ENCODE measurements at places on chromosomes 4 and X.

DNA sequence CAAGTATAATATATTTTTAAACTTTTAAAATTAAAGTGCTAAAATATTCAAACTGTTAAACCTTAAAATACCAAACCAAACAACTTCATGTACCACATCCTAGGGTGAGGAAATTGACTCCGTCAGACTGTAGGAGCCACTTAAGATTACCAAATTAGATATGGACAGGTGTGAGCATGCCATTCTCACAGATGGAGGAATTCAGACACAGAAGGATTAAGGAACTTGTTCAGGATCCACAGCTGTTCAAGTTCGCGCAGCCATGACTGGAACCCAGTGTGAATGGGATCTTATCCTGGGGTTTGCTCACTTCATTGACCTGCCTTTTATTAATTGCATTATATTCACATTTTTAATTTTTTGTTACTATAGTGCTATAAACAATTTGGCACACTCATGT lies 224.9 kb upstream of the PCDH7 start:
- no peak for DNase-seq

DNA sequence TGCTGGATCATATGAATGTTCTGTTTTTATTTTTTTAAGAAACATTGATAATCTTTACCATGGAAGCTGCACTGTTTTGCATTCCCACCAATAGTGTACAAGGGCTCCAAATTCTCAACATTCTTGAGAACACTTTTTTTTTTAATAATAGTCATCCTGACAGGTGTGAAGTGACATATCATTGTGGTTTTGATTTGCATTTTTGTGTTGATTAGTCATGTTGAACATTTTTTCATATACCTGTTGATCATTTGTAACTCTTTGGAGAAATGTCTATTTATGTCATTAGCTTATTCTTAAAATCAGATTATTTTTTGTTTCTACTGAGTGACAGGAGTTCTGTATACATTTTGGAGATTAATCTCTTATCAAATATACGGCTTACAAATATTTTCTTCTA lies 408.5 kb downstream of the GLUD2 start:
- DNase-seq = no peak

DNA sequence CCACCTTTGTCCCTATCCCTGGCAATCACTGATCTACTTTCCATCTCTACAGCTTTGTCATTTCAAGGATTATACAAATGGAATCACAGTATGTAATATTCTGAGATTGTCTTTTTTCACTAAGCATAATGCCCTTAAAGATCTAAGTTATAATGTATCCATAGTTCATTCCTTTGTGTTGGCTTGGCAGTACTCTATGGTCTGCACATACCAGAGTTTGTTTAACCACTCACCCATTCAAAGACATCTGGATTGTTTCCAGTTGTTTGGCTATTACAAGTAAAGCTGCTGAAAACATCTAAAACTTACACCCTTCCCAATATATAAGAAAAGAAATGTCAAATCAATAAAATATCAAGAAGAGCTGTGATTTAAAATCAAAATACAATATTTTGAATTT lies 26.0 kb upstream of the AWAT1 start:
- DNase-seq = no peak

DNA sequence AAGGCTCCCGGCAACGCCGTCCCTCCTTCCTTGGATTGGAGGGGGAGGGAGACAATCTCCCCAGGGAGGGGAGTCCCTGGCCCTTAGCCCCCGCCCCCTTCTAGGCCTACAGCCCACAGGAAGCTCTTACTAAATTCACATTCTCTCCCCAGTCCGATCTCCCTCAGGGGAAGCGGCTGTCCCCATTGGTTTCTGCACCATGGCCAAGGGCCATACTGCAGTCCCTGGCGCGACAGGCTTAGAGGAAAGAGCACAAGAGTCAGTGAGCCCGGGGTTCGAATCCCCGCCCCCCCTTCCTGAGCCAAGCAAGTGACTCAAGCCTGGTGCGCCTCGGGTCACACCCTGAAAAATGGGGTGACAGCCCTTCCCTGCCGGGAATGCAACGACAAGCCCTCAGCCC lies 1.1 kb downstream of the ABLIM2 start:
- DNase-seq = no peak
